DND-41 (cell line): ENCODE measurements at places on chromosomes 5 and 9.

DNA sequence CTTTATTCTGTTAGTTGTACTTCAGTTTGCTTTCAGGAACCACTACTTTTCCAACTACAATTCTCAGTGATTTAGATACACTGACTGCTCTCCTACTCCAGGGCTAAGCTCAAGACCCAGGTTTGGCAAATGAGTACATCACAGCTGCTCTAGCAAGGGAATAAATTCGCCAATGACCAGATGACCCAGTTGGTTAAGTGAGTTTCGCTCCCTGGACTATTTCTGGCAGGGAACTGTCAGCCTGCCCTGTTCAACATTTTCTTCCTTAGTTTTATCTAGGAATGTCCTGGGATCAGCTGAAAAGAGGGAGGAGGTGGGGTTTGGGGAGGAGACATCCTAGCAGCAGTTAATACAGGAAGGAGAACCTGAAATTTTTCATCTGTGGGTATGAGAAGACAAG, 6.4 kb upstream of the STARD4 start:
- H3K4me3 ChIP-seq, result no peak overlapping the region
- DNase-seq, result no peak
- H3K27ac ChIP-seq, result no peak overlapping the region

- H3K4me1 ChIP-seq, result no peaks in the 10 kb centered on the region
- H3K36me3 ChIP-seq, result no peaks in the 10 kb centered on the region
- no peak for DNase-seq
These were observed 48.6 kb upstream of the SH3PXD2B start for GRCh38 chr5:172502969-172503368.

DNA sequence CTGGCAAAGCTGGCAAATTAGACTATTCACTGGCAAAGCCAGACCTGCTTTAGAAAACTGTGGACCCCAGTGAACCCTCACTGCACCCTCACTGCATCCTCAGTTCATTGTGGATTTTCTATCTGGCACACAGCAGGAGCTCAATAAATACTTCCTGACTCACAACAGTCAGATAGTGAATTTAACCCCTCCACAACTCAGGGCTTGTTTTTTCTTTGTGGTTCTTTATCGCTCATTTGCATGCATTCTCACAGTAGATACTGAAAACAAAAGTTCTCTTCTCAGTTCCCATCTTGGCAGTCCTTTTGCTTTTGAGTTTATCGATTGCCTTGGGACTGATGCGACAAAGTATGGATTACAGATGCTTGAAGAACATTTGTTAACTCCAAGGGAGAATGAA, 99.8 kb downstream of the ACTL7B start:
- no peak overlapping the region for H3K27ac ChIP-seq
- H3K27me3 ChIP-seq, result no peaks in the 10 kb centered on the region
- H3K4me3 ChIP-seq, result no peak overlapping the region
- DNase-seq, result no peak
- no peaks in the 10 kb centered on the region for H3K4me1 ChIP-seq

DNA sequence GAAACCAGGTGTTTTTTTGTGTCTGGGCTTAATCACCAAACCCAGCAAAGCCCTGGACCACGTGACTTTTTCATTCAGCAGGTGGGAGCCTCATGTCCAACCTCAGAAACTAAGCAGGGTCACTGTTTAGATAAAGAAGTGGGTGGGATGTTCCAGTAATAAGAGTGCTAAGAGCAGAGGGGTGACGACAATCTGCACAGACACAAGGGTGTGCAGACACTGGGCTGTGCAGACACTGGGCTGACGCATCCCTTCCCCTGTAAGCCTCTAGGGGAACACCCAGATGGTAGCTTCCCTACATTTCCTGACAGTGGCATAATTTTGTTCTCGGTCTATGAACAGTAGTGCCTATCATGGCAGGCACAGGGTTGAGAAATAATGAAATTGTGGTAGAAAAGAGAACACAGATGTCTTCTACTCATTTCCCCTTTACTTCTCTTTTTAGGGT, 85.1 kb downstream of the SAXO1 start:
- H3K36me3 ChIP-seq, result no peaks in the 10 kb centered on the region
- peaks cover 9% of the 10 kb centered on the region for H3K27me3 ChIP-seq
- no peak for DNase-seq
- H3K4me3 ChIP-seq, result no peak overlapping the region
- H3K27ac ChIP-seq, result no peak overlapping the region

DNA sequence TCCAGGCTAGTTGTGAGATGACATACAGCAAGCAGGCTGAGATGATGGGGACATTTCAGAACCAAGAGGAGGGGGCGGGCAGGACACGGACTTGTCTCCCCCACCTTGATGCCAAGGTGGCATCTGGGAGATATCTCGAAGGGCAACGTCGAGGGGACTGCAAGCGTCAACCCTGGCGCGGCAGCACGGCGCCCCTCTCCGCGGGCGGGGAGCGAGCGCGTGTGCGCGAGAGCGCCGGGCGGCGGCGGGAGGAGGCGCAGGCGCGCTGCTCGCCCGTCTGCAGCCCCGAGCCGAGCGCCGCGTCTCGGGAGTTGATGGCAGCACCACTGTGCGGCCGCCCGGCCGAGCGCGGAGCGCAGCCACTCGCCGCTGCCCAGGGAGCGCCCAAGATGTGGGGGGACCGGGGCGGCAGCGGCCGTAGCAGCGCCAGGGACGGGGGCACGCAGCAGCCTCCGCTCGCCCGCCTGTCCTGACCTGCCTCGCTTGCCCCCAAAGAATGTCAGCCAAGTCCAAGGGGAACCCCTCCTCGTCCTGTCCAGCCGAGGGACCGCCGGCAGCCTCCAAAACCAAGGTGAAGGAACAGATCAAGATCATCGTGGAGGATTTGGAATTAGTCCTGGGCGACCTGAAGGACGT, at the start of gene PRR16:
TSS of gene PRR16 (plus strand) at position 310 of the 636 bp plus-strand sequence.
- H3K36me3 ChIP-seq, result no peaks in the 10 kb centered on the region
- H3K27me3 ChIP-seq, result no peaks in the 10 kb centered on the region
- no peak within 1 kb of the TSS for H3K27ac ChIP-seq
- H3K4me1 ChIP-seq, result no peaks in the 10 kb centered on the region
- no peak within 1 kb of the TSS for H3K4me3 ChIP-seq

DNA sequence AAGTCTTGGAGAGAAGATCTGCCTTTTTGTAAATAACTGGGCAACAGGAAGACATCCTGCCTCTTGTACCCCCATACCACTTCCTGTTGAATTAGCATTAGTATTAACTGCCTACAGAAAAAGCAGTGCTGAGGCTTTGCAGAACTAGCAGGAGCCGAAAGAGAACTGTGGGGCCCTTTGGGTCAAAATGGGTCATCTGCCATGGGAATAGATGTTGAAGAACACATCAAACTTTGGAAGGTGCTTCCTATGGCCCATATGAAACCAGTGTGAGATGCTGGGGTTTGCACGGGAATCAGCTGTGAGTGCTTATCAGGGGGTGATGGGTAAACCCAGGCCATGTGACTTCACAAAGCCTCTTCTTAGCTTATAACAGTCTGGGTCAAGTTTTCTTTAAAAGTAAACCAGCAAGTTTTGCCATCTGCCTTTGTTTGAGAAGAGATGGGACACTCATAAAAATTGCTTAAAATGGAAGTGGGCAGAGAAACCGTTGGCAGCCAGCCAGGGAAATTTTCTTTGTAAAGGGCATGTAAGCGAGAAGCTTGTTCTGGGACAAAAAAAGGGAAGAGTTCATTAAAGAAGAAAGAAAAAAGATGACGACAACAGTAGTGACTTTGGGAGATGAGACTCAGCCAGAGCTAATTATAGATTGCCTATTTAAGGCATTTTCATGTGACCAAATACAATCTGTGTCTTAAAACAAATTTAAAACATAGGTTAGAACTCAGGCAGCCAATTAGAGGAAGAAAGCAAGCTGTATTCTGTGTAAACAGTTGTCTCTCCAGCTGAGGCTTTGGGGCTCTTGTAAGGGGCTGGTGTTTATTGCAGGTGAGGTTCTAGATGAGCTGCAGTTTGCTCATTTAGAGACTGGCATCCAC, 4.4 kb downstream of the SLC25A25 start:
- no peaks in the 10 kb centered on the region for H3K27me3 ChIP-seq
- H3K27ac ChIP-seq, result peak overlapping the region; percentile 82
- no peak overlapping the region for H3K4me3 ChIP-seq
- peaks cover 8% of the 10 kb centered on the region; the same call in 1 of the 2 replicates for H3K36me3 ChIP-seq
- H3K4me1 ChIP-seq, result peaks cover 46% of the 10 kb centered on the region

- H3K36me3 ChIP-seq, result no peaks in the 10 kb centered on the region
- H3K27ac ChIP-seq, result no peak overlapping the region
- peaks cover 1% of the 10 kb centered on the region for H3K27me3 ChIP-seq
- H3K4me3 ChIP-seq, result no peak overlapping the region
These were observed 10.5 kb downstream of the LHX6 start for GRCh38 chr9:122218071-122218934.

DNA sequence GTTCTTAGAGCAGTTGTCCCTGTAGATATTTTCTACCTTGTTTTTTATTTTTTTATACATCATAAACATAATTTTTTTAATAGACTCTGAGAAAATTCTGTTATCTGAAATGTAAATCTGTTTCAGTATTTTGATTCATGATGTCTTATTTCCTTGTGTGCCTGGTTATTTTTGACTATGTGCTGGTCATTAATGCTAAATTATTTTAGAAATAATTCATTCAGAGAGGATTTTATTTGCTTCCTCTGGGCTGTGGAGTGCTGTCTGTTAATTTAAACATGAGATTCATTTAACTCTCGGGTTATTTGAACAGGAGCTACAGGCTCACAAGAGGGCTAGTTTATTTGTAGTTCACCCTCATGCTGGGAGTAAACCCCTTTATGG, 124.3 kb upstream of the PITX1 start:
- no peaks in the 10 kb centered on the region for H3K36me3 ChIP-seq
- H3K4me1 ChIP-seq, result no peaks in the 10 kb centered on the region
- H3K27me3 ChIP-seq, result peaks cover 7% of the 10 kb centered on the region
- no peak overlapping the region for H3K27ac ChIP-seq
- no peak overlapping the region for H3K4me3 ChIP-seq

- H3K36me3 ChIP-seq, result no peaks in the 10 kb centered on the region
- no peaks in the 10 kb centered on the region for H3K4me1 ChIP-seq
- no peak for DNase-seq
- H3K4me3 ChIP-seq, result no peak overlapping the region
- no peak overlapping the region for H3K27ac ChIP-seq
These were observed 21.1 kb upstream of the DMRTA1 start for GRCh38 chr9:22425551-22425950.

DNA sequence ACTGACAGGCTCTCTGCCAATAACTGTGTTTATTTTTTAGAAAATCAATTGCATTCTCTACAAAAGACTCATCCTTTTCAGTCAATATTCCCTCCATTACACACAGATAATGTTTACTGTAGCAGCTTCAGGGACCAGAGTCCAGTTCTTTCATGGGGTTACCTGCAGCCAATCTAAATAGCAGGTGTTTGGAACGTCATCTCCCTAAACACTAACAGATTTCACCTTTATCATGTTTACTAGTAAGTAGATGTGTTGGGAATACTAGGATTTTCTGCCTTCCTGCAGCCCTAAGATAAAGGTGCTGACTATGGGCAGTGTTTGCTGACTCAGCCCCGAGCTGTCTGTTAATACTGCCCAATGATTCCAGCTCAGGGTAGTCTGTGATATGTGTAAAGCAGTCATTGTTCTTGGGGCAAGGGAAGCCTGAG, 447.0 kb downstream of the KIF4B start:
- no peaks in the 10 kb centered on the region for H3K36me3 ChIP-seq
- no peak for DNase-seq
- no peak overlapping the region for H3K27ac ChIP-seq
- H3K27me3 ChIP-seq, result no peaks in the 10 kb centered on the region
- no peak overlapping the region for H3K4me3 ChIP-seq
- H3K4me1 ChIP-seq, result no peaks in the 10 kb centered on the region

GRCh38 chr5:87300744-87301143, 33.1 kb downstream of the RASA1 start:
- H3K4me1 ChIP-seq, result peaks cover 13% of the 10 kb centered on the region
- no peak overlapping the region for H3K4me3 ChIP-seq
- no peaks in the 10 kb centered on the region for H3K27me3 ChIP-seq
- peaks cover 20% of the 10 kb centered on the region for H3K36me3 ChIP-seq
- no peak overlapping the region for H3K27ac ChIP-seq

DNA sequence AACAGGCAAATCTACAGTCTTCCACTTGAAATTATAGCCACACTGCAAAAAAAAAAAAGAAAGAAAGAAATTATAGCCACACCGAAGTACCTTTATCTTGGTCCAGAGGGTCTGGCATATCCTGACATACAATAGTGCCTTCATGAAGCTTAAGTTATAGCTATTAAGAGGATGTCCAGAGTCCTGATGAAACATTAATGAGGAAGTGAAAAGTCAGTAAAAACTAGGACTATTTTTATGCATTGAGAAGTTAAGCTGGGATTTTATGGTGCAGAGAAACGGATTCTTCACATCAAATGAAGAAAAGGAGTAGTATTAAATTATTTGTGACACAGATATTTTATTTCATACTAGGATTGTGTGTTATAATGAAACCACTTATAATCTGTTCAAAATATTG, 123.9 kb downstream of the SV2C start:
- no peaks in the 10 kb centered on the region for H3K27me3 ChIP-seq
- H3K36me3 ChIP-seq, result no peaks in the 10 kb centered on the region
- no peak overlapping the region for H3K27ac ChIP-seq
- H3K4me1 ChIP-seq, result no peaks in the 10 kb centered on the region
- DNase-seq, result no peak

- H3K4me3 ChIP-seq, result no peak overlapping the region
- no peak overlapping the region for H3K27ac ChIP-seq
- no peaks in the 10 kb centered on the region for H3K36me3 ChIP-seq
- H3K4me1 ChIP-seq, result no peaks in the 10 kb centered on the region
- DNase-seq, result no peak
These were observed 4.3 kb upstream of the GABBR2 start for GRCh38 chr9:98712987-98713386.

DNA sequence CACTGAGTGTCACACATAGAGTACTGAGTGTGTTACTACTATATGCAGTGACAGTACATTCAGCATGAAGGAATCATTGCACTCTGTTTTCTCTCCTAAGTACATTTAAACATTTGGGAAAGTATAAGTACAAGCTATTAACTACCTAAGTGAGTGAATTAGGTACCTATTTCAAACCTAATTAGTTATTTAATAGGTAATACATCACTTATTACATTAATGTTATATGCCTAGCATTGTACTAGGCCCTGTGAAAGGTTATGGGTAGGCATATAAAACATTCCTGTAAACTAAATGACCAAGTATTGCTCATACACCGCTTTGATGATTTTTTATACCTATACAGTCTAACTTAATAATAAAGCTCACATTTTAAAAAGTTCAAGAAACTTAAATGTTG, 25.7 kb upstream of the PPP3R2 start:
- no peaks in the 10 kb centered on the region for H3K4me1 ChIP-seq
- H3K27ac ChIP-seq, result no peak overlapping the region
- H3K27me3 ChIP-seq, result no peaks in the 10 kb centered on the region
- DNase-seq, result no peak
- H3K4me3 ChIP-seq, result no peak overlapping the region
- H3K36me3 ChIP-seq, result no peaks in the 10 kb centered on the region
